ENCODE measurements at places on chromosomes 13 and 19.

GRCh38 chr19:10299545-10300458 is 9.8 kb downstream of the ZGLP1 start:
- DNase-seq: peak; percentile 94

GRCh38 chr13:107104631-107105030 is 536.7 kb upstream of the ARGLU1 start:
- no peak for DNase-seq

- no peak for DNase-seq
Observed at GRCh38 chr19:58450856-58451357, 515 bp upstream of the ZNF324B start.

DNA sequence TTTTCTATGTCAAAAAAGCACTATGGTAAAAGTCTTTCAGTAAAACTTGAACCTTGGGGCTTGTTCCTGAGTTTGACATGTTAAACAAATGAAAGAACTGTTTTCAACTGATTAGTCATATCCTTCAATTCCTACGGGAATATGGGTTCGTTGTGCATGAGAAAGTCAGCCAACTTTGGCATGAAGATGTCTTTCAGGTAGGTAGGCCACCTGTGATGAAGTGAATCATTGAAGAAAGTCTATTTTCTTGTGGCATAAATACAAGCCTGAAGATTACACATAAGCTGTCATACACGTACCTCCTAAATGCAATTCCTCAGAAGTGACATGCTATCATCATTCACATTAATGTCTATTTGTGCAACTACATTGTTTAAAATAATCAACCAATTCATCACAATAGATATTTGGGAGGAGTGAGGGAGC is 513.0 kb downstream of the IRS2 start:
- DNase-seq: no peak

- DNase-seq: no peak
Observed at GRCh38 chr19:16896146-16897028, 7.6 kb downstream of the F2RL3 start.

- no peak for DNase-seq
Observed at GRCh38 chr13:27774651-27775050, 17.6 kb upstream of the GSX1 start.

DNA sequence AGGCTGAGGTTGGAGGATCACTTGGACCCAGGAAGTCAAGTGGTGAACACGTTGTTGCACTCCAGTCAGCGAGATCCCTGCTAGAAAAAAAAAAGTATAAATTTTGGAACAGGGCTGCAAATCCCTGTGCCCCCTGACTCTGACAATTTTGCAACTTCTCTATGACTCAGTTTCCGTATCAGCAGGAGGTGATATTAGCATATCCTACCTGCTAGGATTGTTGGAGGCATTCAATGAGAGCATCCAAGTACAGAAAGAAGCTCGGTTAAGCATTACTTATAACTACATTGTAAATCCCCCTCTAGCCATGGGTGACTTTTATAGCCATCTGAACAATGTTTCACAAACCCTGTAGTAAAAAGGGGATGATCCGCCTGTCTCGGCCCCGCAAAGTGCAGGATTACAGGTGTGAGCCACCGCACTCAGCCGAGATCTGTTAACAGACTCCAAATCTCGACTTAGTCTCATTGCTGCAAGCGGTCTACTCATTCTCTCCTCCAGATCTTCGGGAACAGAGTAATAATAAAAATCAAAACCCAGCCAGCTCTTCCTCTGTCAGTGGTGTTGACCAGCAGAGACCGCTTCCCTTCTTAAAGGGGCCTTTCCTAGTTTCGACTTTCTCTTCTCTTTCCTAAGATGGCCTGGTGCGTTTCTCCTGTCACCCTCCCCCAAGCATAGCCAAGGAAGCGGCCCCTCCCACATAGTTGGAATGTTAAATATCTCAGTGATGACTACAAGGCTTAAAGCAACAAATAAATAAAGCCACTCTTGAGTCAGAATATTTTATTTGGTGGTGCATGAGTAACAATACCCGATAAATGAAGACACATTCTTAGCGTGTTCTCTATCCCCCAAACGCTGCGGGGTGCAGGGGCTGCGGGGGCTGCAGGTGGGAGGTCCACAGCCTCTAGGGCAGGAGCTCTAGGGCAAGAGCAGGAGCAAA is 10.3 kb upstream of the BICRA start:
- DNase-seq: no peak

GRCh38 chr19:43553656-43554055 is 20.7 kb downstream of the ZNF575 start:
- no peak for DNase-seq

DNA sequence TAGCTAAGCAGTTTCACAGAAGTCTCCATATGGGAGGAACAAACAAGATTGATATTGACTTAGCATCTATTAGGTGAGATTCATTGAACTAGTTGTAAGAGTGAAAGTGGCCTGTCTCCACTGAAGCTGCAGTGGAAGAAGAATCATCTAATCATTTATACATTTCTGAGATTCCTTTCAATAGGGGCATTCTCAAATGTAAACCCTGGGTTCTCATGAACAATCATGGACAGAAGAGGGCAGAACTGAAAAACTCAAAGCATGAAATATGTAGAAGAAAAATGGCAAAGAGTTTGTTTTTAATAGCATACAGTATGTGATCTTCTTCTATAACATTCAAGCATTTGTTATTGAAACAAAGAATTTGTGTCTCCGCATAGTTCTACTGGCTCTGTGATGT is 17.6 kb upstream of the POSTN start:
- DNase-seq: no peak

- no peak for DNase-seq
Observed at GRCh38 chr19:40510526-40511115, 43.8 kb downstream of the SPTBN4 start.

- DNase-seq: no peak
Observed at GRCh38 chr19:43300876-43301765, 31.8 kb upstream of the PSG9 start.

DNA sequence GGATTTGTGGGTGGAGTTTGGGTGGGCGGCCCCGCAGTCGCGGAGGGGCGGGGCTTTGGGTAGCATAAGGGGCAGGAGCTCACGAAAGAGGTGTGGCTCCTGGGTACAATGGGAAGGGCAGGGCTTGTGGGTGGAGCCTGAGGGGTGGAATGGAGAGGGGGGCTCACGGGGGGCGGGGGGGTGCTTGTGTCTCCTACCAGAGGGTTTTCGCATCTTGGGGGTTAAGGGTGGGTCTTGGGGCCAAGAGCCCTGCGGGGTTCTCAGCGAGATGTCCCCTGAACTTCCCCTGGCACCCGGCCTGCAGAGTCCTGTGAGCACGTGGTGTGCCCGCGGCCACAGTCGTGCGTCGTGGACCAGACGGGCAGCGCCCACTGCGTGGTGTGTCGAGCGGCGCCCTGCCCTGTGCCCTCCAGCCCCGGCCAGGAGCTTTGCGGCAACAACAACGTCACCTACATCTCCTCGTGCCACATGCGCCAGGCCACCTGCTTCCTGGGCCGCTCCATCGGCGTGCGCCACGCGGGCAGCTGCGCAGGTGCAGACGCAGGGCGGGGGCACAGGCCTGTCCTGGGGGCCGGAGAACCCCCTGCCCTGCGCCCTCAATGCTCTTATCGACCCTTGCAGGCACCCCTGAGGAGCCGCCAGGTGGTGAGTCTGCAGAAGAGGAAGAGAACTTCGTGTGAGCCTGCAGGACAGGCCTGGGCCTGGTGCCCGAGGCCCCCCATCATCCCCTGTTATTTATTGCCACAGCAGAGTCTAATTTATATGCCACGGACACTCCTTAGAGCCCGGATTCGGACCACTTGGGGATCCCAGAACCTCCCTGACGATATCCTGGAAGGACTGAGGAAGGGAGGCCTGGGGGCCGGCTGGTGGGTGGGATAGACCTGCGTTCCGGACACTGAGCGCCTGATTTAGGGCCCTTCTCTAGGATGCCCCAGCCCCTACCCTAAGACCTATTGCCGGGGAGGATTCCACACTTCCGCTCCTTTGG is 5.1 kb downstream of the FSTL3 start:
- peak; percentile 91 for DNase-seq

DNA sequence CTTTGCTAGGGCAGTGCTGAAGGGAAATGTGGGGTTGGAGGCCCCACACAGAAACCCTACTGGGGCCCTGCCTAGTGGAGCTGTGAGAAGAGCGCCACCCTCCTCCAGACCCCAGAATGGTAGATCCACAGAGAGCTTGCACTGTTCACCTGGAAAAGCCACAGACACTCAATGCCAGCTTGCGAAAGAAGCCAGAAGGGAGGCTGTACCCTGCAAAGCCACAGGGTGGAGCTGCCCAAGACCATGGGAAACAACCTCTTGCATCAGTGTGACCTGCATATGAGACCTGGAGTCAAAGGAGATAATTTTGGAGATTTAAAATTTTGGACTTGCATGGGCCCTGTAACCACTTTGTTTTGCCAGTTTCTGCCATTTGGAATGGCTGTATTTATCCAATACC is 615.4 kb upstream of the MIR17HG start:
- DNase-seq: no peak

DNA sequence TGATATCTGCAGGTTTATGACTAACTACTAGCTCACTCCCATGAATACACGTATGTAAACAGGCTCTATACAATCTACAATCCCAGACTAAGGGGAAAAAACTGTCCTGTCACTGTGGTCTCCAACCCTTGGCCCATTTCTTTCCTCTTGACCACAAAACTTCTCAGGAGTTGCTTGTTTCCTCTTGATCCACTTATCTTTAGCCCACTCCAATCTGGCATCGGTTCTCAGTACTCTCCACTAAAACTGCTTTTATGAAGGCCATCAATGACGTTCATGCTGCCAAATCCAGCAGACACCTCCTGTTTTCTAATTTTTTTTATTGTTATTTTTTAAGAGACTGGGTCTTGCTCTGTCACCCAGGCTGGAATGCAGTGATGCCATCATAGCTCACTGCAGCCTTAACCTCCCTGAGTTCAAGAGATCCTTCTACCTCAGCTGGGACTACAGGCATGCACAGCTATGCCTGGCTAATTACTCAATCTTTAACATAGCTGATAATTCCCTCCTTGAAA is 31.9 kb upstream of the USPL1 start:
- peak; percentile 32 for DNase-seq

DNA sequence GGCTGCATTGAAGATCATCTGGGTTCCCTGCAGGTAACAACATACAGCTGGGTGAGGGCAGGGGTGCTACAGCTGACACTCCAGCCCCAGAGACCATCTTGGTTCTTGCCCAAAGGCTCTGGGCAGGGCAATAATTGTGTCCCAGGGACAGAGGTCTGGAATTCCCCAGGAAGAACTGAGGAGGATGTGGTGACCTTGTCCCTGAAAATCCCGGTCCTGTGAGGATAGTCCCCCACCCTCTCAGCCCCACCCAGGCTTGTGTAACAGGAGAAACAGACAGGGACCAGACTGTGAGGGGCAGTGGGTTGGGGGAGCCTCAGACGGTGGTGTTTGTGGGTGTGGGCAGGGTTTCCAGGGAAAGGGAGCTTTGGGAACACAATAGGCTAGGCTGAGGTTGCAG is 63.5 kb downstream of the COLGALT1 start:
- DNase-seq: no peak

GRCh38 chr19:28727480-28728159 is 485.3 kb downstream of the UQCRFS1 start:
- DNase-seq: no peak

- no peak for DNase-seq
Observed at GRCh38 chr13:29196409-29197074, 376.4 kb downstream of the MTUS2 start.

GRCh38 chr13:95091755-95092154 is 209.5 kb downstream of the ABCC4 start:
- no peak for DNase-seq

- no peak for DNase-seq
Observed at GRCh38 chr13:99421758-99422585, 79.3 kb upstream of the TM9SF2 start.

DNA sequence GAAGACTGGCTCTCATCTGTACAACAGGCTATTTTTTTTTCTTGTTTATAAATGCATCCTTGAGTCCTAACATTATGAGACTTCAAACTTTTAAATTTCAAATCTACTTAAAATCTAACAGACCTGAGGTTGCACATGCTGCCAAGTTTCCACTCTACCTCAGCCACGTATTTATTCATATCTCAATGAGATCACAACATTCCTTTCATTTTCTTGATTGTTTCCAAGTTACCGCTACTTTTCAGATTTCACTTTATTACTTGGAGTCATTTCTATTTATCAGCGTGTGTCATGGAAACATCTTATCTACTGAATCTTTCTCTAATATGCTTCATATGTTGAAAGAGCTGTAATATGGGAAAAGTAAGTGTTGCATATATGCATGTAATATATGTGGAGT is 1257.5 kb upstream of the ATXN8OS start:
- no peak for DNase-seq

- no peak for DNase-seq
Observed at GRCh38 chr13:107258599-107259187, 690.8 kb upstream of the ARGLU1 start.

DNA sequence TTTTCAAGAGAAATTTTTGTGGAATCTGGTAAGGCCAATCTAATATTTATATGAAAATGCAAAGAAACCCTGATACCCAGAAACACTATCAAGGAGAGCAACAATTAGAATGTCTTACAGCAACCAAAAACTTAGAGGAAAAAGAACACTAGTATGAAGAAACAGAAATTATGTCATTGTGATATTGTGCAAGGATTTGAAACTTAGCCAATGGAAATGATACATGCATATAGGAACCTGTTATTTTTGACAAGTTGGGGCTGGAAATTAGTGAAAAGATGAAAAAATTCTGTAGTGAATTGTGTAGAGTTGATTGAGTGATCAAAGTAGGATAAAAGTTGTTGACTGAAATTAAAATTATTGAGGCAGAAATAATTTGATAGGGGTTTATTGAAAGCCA is 792.6 kb upstream of the SLITRK6 start:
- DNase-seq: no peak

DNA sequence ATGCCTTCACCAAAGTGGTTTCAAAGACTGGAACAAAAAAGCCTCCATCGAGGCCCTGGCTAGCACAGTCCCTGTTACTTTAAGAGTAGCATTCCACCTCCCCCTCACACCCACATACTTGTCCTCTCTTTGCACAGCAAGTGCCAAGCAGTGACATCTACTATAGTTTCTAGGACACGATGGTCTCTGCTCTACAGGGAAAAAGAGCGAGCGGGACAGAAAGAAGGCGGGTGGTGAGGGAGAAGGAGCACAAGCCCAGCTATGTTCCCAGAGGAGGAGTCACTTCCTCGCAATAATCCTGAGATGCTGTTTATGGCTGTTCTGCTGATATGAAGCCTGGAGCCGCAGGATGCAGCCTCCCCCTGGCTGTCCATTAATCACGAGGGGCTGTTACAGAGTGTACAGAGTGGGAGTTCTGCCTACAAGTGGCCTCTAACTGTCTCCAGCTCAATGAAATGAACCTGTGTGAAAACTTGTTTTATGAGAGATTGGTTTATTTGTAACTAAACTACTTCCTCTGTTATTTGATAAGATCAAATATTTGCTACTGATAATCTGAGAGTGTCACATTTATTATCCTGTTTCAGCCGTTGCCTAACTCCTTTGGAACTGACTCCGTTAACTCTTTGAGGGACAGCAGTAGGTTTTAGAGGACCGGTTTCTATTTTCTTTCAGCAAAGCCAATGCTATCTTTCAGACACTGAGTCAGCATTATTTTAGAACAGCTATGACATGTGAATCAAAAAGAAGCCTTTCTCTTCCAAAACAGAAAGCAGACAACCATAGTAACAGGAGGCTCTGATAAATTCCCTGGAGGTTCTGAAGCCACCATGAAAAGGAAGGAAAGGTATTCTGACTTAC is 208.0 kb downstream of the SPRY2 start:
- no peak for DNase-seq
